ENCODE measurements at places on chromosomes 2 and 18.

- DNase-seq: no peak
These were observed 44.2 kb downstream of the MRPS9 start for GRCh38 chr2:105082107-105082506.

- no peak for DNase-seq
These were observed 151.0 kb upstream of the L3MBTL4 start for GRCh38 chr18:6565815-6566081.

DNA sequence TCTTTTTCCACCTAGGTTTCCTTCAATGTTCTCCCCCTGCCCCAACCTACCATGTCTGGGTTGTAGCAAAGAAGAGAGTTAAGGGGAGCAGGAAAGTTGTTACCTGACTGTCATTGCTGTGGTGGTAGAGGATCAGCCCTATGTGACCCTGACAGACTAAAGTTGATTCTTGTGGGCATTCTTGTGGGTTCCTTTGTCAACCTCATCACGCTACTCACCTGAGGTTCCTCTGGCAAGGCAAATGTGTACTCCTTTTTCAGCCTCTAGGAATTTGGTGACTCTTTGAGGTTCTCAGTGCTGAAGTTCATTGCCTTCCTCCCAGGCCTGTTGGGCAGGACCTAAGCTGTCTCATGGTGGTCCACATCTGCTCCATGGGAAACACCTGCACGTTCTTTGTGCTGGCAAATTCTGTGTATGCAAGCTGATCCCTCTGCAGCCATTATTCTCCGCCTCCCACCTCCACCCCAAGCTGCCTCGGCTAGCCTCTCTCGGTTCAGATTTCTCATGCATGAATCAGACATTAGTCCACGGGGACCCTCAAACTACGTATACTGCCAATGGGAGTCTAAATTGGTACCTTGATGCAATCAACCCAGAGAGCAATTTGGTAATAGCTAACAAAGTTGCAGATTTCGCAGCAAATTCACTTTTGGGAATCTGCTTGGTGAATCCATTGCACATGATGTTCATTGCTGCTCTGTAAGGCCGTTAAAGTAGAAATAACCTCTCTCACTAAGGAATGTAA, 1.5 kb upstream of the GMCL1 start:
- no peak for DNase-seq

DNA sequence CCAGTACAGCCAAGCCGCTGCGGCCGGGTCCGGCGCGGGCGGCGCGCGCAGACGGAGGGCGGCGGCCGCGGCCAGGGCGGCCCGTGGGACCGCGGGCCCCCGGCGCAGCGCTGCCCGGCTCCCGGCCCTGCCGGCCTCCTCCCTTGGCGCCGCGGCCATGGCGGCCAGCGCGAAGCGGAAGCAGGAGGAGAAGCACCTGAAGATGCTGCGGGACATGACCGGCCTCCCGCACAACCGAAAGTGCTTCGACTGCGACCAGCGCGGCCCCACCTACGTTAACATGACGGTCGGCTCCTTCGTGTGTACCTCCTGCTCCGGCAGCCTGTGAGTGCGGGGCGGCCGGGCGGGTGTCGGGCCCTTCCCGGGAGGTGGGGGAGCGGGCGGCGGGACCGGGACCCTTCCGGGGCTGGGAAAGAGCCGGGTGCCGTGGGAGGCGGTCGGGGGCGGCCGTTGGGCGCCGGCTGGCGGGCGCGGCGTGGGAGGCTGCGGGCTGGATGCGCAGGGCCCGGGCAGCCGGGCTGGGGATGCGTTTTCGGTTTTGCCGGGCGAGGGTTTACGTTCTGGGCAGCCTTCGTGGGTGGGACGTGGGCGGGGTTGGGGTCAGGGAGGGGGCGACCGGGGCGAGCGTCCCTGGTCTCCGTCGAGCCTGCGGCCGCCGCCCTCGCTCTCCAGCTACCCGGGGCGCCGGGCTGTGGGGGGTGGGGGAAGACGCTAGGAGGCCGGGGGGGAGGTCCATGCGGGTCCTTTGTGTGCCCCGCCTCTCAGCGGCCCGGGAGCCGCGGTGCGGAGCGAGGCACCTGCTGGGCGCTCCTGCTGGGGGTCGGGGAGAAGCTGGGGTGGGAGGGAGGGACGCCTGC, 537 bp downstream of the AGFG1 start:
- DNase-seq: no peak

GRCh38 chr2:157696036-157696435, 67.4 kb upstream of the ACVR1C start:
- no peak for DNase-seq

DNA sequence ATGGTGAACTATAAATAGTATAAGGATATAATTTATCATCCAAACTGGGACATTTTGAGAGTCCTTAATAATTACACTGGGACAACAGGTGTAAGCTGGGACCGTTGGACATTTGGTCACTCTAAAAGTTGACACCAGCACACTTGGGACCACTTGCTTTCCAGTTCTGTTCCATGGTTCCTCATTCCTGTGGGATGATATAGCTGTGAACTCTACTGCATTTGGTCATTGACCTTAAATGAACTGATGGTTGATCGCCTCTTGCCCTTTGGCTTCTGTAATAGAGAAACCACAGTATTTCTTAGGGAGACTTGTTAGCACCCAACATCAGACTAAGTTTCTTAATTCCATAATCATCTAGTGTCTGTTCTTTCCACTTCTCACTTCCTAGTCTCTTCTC, 46.7 kb downstream of the EML6 start:
- no peak for DNase-seq

DNA sequence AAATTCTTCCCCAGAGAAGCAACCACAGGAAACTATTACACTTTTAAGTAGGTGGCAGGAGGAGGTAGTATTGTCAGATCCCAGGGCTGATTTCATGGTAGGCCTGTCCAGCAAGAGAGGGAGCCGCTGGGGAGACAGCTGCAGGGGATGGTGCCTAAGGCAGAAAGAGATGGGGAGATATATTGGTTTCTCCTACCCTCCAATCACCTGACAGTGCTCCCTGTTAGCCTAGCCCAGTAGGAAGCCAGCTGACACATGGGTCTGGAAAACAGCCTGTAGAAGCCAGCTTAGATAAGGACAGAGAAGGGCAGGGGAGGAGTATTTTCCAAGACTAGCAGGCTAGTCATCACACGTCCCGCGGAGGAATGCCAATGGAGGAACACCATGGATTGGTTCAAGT, 8.2 kb upstream of the SPOPL start:
- no peak for DNase-seq

DNA sequence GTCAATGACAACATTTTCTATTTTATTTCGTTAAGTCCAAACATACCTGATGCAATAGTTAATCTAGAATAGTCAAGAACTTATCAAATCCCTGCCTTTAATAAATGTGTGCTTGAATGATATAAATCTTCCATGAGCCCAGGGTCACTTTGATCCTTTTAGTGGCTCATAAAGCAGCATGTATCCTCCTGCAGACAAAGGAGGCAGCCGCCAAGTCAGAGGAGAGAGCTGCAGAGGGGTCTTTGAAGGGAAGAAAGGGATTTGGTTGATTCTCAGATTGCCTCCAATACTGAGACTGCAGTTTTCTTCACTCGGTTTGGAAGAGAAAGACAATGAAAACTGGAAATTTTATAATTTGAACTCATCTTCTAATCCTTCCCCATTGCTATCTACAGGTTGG, 378.4 kb upstream of the PIK3C3 start:
- no peak for DNase-seq

GRCh38 chr2:154132827-154133226, 261.1 kb downstream of the GALNT13 start:
- DNase-seq: no peak

- no peak for DNase-seq
These were observed 36.5 kb downstream of the CNGA3 start for GRCh38 chr2:98382739-98383138.

GRCh38 chr2:60025496-60025895, 528.0 kb downstream of the BCL11A start:
- no peak for DNase-seq
